H9 (cell line): ENCODE measurements at places on chromosomes 1 and 21. TPM values are rescaled to one million over a fixed set of nuclear protein-coding genes. Genes with fewer than 3 reads are reported as not detected.

ITGB2 gene
- 0.61 and 1.1 TPM in 2 replicates for total RNA-seq

TMEM50A gene
- 94.2 and 95.9 TPM in 2 replicates for total RNA-seq

RABGGTB gene
- total RNA-seq: 151 and 162 TPM in 2 replicates

OR2T11 gene
- total RNA-seq: not detected in 2 replicates

ZNF683 gene
- total RNA-seq: not detected in 2 replicates

MAP1LC3C gene
- 3.5 and 3.6 TPM in 2 replicates for total RNA-seq

TLR5 gene
- not detected in 2 replicates for total RNA-seq

MTHFR gene
- total RNA-seq: 18.2 and 18.4 TPM in 2 replicates

SERTAD4 gene
- total RNA-seq: 3.9 and 5.0 TPM in 2 replicates

ANGPTL1 gene
- not detected in 2 replicates for total RNA-seq

ZSWIM5 gene
- 3.4 and 3.5 TPM in 2 replicates for total RNA-seq

HES2 gene
- total RNA-seq: 0.81 and 1.2 TPM in 2 replicates

PRAMEF25 gene
- not detected in 2 replicates for total RNA-seq

CRABP2 gene
- 180 and 184 TPM in 2 replicates for total RNA-seq

SPATA1 gene
- total RNA-seq: 0.61 TPM in 1 of 2 replicates, not detected in the other

OXCT2 gene
- total RNA-seq: 3.7 and 4.3 TPM in 2 replicates

AVPR1B gene
- 0.09 TPM in 1 of 2 replicates, not detected in the other for total RNA-seq

KCNH1 gene
- total RNA-seq: 0.04 and 0.11 TPM in 2 replicates

LCE3D gene
- not detected in 2 replicates for total RNA-seq

IVL gene
- total RNA-seq: not detected in 2 replicates

OLFML2B gene
- total RNA-seq: 1.3 and 1.4 TPM in 2 replicates

S100B gene
- total RNA-seq: 0.26 and 0.53 TPM in 2 replicates

FMOD gene
- not detected in 2 replicates for total RNA-seq

PKP1 gene
- 0.09 and 0.13 TPM in 2 replicates for total RNA-seq

AGMAT gene
- total RNA-seq: 4.0 TPM in 2 replicates

FAM3B gene
- total RNA-seq: 4.0 and 5.0 TPM in 2 replicates

PTGS2 gene
- total RNA-seq: 0.35 and 0.37 TPM in 2 replicates

ACBD3 gene
- 30.6 and 30.8 TPM in 2 replicates for total RNA-seq

KRTAP13-1 gene
- not detected in 2 replicates for total RNA-seq

TOMM20 gene
- 191 and 197 TPM in 2 replicates for total RNA-seq

DNAJB4 gene
- 8.1 and 8.6 TPM in 2 replicates for total RNA-seq

PPM1J gene
- total RNA-seq: 12.7 and 13.2 TPM in 2 replicates

TBX15 gene
- total RNA-seq: 0.07 TPM in 1 of 2 replicates, not detected in the other

ITLN1 gene
- not detected in 2 replicates for total RNA-seq

MMEL1 gene
- total RNA-seq: 0.42 and 0.59 TPM in 2 replicates

S100A12 gene
- not detected in 2 replicates for total RNA-seq

NR1I3 gene
- total RNA-seq: not detected in 2 replicates

PTPRU gene
- total RNA-seq: 45.0 and 45.5 TPM in 2 replicates

EPHA2 gene
- 32.8 and 33.1 TPM in 2 replicates for total RNA-seq

ASTN1 gene
- 0.94 and 0.98 TPM in 2 replicates for total RNA-seq

DPYD gene
- total RNA-seq: 0.22 and 0.37 TPM in 2 replicates

PROK1 gene
- total RNA-seq: not detected in 2 replicates

CD1B gene
- total RNA-seq: not detected in 2 replicates
